ENCODE measurements at places on chromosomes 11 and 22. TPM values are rescaled to one million over a fixed set of nuclear protein-coding genes. Genes with fewer than 3 reads are reported as not detected.

The SLC35F2 gene
- 21.9 TPM for total RNA-seq

The NUP50 gene
- total RNA-seq, result 112 TPM

The OR5B21 gene
- total RNA-seq, result 0.71 TPM

The NFRKB gene
- 27.2 TPM for total RNA-seq

The EFCAB6 gene
- total RNA-seq, result 0.46 TPM

The CRYBB2 gene
- not detected for total RNA-seq

The CHRM4 gene
- total RNA-seq, result 0.42 TPM

The OR4A16 gene
- total RNA-seq, result not detected

The HTATIP2 gene
- total RNA-seq, result 36.5 TPM

DNA sequence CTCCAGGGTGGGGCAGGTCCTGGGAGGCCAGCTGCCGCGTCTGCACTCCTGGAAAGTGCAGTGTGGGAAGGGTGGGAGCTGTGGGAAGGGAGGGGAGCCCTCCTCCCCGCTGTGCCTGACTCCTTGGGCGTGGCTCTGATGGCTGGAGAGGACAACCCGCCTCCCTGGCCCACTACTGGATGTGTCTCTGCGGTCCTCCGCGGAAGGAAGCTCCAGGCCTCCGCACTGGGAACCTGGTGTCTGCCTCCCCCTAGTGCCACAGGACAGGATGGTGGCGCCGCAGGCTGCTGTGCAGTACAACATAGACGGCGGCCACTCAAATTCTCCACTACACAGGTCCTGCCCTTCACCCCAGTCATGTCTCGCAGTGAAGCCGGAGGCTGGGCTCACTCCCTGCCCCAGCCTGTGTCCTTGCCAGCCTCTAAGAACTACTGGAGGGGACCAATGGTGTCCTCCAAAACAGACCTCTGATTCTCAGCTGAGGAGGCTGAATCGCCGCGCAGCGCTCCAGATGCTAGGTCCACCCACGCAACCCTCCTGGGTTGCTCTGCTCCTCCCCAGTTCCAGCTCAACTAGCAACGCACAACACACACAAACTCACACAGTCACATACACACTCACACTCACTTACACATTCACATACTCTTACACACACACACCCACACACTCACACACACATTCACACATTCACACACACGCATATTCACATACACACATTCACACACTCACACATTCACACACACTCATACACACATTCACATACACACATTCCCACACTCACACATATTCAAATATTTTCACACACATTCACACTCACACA is 12.4 kb upstream of the DSCAML1 start:
- peaks cover 5% of the 10 kb centered on the region for H3K27me3 ChIP-seq
- H3K27ac ChIP-seq, result peak overlapping the region; percentile 3
- H3K4me1 ChIP-seq, result peaks cover 32% of the 10 kb centered on the region
- no peaks in the 10 kb centered on the region for H3K36me3 ChIP-seq
- no peak overlapping the region for H3K4me3 ChIP-seq

- H3K4me1 ChIP-seq, result peaks cover 18% of the 10 kb centered on the region
- peaks cover 75% of the 10 kb centered on the region for H3K27me3 ChIP-seq
- H3K27ac ChIP-seq, result no peak overlapping the region
- H3K4me3 ChIP-seq, result no peak overlapping the region
- no peak for DNase-seq
These were observed 1.1 kb upstream of the DBX1 start for GRCh38 chr11:20161230-20161918.

- H3K4me1 ChIP-seq, result no peaks in the 10 kb centered on the region
- H3K27me3 ChIP-seq, result peaks cover 2% of the 10 kb centered on the region
- no peaks in the 10 kb centered on the region for H3K36me3 ChIP-seq
- no peak for DNase-seq
These were observed 31.2 kb upstream of the MUC5AC start for GRCh38 chr11:1126491-1126926.

DNA sequence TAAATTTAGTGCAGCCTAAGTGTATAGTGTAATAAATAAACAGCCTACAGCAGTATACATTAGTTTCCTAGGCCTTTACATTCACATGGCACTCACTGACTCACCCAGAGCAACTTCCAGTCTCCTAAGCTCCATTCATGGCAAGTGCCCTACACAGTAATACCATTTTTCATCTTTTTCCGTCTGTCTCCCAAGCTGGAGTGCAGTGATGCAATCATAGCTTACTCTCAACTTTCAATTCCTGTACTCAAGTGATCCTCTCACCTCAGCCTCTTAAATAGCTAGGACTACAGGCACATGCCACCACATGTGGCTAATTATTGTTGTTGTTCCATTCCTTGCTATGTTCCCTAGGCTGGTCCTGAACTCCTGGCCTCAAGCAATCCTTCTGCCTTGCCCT is 54.4 kb downstream of the FCHSD2 start:
- peak overlapping the region; percentile 36 for H3K4me3 ChIP-seq
- peak overlapping the region; percentile 72 for H3K27ac ChIP-seq
- DNase-seq, result no peak
- H3K27me3 ChIP-seq, result no peaks in the 10 kb centered on the region

DNA sequence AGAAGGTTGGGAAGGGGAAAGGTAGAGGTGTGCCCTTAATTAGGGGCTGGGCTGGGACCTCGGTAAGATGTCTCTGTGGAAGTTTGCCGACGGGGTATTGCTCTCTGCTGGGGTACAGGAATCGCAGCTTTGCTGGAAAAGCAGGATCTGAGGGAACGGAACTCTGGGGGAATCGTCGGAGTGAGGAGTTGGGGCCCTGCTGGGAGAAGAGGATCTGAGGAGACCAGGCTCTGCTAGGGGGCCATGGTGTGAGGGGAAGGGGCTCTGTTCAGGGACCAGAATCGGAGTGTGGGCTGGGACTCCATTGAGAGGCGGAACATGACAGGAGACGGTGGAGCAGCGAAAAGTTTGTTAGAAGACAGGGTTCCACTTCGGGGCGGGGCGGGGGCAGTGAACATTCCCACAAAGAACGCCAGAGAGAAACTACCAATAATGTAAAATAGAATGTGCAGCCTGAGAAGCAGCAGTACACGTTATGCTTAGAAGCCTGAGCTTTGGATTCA is 456 bp downstream of the AAMDC start:
- no peaks in the 10 kb centered on the region for H3K27me3 ChIP-seq
- H3K27ac ChIP-seq, result peak overlapping the region; percentile 93

GRCh38 chr11:43756575-43756974 is 76.0 kb downstream of the HSD17B12 start:
- no peaks in the 10 kb centered on the region for H3K27me3 ChIP-seq
- DNase-seq, result no peak
- H3K27ac ChIP-seq, result no peak overlapping the region
- no peaks in the 10 kb centered on the region for H3K4me1 ChIP-seq
- H3K36me3 ChIP-seq, result peaks cover 51% of the 10 kb centered on the region
- H3K4me3 ChIP-seq, result no peak overlapping the region

DNA sequence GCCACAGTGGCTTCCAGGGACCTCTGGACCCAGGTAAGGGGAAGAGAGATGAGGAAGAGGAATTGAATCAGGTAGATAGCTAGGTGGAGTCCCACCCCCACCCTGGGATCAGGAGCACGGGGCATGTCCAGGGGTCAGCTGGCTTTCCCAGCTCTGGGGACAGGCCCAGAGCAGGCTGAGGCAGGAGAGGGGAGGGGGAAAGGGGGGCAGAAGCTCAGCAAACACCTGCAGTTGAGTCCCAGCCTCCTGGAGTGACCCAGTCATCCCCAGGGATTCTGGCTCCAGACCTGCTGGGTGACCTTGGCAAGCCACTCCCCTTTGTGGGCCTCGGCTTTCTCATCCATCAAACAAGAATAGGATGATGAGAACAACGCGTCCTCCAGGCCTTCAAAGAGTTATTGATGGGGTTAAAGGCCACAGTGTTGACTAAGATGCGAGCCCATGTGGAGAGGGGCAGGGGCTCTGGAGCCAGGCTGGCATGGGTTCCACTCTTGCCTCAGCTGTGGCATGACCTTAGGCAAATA is 16.0 kb downstream of the STARD10 start:
- DNase-seq, result no peak
- no peaks in the 10 kb centered on the region for H3K27me3 ChIP-seq
- H3K4me3 ChIP-seq, result no peak overlapping the region
- H3K36me3 ChIP-seq, result no peaks in the 10 kb centered on the region

GRCh38 chr11:74025467-74026166 is 16.7 kb upstream of the UCP3 start:
- no peak for DNase-seq
- H3K27ac ChIP-seq, result no peak overlapping the region
- H3K4me1 ChIP-seq, result peaks cover 19% of the 10 kb centered on the region
- H3K4me3 ChIP-seq, result no peak overlapping the region

DNA sequence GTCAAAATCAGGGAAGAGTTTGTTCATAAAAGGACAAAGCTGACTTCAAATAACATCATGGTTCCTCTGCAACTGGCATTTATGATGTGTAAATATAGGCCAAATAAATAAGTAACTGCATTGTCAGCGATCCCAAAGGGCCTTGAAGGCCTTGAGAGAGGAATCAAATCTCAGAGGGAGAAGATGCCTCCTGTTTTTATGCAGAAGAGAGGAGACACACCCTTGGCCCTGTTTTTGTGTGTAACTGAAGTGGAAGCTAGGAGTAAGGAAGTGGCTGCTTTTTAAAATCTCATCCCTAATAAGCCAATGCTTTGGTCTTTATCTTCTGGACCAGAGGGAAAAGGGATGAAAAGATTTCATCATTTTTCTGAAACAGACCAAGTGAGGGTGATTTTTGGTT is 15.7 kb upstream of the SCN3B start:
- H3K36me3 ChIP-seq, result no peaks in the 10 kb centered on the region
- no peak overlapping the region for H3K27ac ChIP-seq
- no peaks in the 10 kb centered on the region for H3K4me1 ChIP-seq
- no peak overlapping the region for H3K4me3 ChIP-seq
- no peak for DNase-seq

DNA sequence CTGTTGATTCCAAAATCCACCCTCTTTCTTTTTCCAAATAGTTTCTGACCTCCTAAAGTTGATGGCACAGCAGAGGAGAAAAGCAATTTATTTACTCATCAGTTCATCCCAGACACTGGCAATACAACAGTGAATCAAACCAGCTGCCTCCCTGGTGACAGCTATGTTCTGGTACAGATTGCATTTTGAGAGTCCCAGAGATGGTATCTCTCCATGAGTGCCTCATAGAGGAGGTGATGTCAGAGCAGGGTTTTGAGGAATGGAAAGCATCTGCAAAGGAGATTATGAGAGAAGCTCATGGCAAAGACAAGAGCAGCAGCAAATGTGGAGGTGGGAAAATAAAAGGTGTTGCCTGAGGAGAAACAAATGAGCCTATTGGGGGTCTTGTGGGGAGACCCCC is 377.2 kb downstream of the MN1 start:
- peaks cover 13% of the 10 kb centered on the region for H3K27me3 ChIP-seq
- no peaks in the 10 kb centered on the region for H3K4me1 ChIP-seq
- no peaks in the 10 kb centered on the region for H3K36me3 ChIP-seq
- H3K27ac ChIP-seq, result no peak overlapping the region
- no peak overlapping the region for H3K4me3 ChIP-seq
- no peak for DNase-seq

DNA sequence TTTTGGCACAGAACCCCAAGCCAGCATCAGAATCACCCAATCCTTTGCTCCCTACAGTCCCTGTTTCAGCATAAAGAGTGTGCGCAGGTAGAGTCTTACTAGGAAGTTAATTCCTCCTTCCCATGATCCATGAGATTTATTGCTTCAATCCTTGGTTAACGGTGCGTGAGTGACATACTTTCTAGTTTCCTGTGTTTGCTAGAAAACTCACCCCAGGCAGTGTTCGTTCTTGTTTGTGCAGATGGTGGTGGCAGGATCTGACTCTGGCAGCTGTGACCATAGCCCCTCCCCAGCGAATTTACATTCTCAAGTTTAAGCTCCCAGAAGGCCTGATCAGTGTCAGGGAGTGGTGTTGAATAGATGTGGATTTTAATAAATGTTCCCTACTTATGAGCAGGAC is 106.7 kb upstream of the CCT8L2 start:
- no peaks in the 10 kb centered on the region for H3K27me3 ChIP-seq
- no peaks in the 10 kb centered on the region for H3K36me3 ChIP-seq
- H3K4me3 ChIP-seq, result no peak overlapping the region
- H3K4me1 ChIP-seq, result peaks cover 3% of the 10 kb centered on the region

- H3K27ac ChIP-seq, result no peak overlapping the region
- peaks cover 33% of the 10 kb centered on the region for H3K27me3 ChIP-seq
- no peak overlapping the region for H3K4me3 ChIP-seq
- H3K36me3 ChIP-seq, result no peaks in the 10 kb centered on the region
- no peak for DNase-seq
- no peaks in the 10 kb centered on the region for H3K4me1 ChIP-seq
These were observed 133.2 kb downstream of the TRIM29 start for GRCh38 chr11:120004723-120005122.

DNA sequence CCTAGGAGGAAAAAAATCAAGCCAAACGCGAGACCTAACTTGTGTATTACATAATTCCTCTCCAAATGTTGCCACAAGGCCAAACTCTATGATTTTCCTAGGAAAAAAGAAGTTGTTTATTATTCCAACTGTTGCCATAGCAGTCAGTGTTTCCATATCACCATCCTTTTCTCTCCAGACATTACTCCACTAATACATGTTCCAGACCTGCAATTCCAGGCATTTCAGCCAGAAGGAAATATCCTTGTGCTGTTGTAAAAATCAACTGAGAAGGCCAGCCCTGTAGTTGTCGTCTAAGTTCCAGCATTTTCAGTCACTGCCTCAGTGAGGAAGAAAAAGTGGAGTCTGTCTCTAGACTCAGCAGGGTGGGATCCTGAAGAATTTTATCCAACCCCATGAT is 33.1 kb upstream of the PAMR1 start:
- peaks cover 28% of the 10 kb centered on the region for H3K27me3 ChIP-seq
- DNase-seq, result no peak
- H3K4me1 ChIP-seq, result no peaks in the 10 kb centered on the region
- no peak overlapping the region for H3K27ac ChIP-seq
- H3K36me3 ChIP-seq, result no peaks in the 10 kb centered on the region

DNA sequence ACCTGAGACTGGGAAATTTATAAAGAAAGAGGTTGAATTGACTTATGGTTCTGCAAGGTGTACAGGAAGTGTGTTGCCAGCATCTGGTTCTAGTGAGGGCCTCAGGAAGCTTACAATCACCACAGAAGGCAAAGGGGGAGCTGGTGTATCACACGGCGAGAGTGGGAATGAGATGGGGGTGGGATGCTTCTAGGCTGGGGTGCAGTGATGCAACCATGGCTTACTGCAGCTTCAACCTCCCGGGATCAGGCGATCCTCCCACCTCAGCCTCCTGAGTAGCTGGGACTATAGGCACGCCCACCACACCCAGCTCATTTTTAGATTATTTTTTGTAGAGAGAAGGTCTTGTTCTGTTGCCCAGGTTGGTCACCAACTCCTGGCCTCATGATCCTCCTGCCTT is 61.0 kb downstream of the C22orf31 start:
- no peak overlapping the region for H3K4me3 ChIP-seq
- H3K27ac ChIP-seq, result no peak overlapping the region
- H3K27me3 ChIP-seq, result peaks cover 12% of the 10 kb centered on the region
- no peaks in the 10 kb centered on the region for H3K4me1 ChIP-seq
- DNase-seq, result no peak

DNA sequence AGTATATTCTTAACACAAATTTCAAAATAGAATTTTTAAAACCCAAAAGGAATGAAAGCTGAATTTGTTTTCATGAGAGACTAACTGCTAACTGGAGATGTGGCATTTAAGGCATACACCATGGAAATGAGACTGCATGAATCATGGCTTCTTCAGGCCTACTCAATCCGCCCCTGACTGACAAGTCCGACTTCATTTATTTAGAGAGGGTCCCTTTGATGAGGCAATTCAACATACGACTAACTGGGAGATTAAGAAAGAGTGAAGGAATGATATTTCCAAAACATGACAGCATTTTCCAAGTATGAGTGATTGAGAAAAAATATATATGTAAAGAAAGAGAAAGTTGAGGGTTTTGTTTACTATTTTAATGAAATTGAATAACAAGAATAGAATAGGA is 720.1 kb downstream of the DLG2 start:
- no peak overlapping the region for H3K4me3 ChIP-seq
- no peaks in the 10 kb centered on the region for H3K4me1 ChIP-seq
- DNase-seq, result no peak
- H3K27ac ChIP-seq, result no peak overlapping the region

Measured in activated B cell treated with CpG ODN at 0.5 μM for 24 hours (primary cell).